NCI-H2081 treated with DMSO at 0.1 percent for 48 hours (cell line): ENCODE measurements at places on chromosomes 3 and 15.
A peak's percentile ranks its signal among the peaks of the same experiment; 100 is the strongest.

- no peak for DNase-seq
Measured at GRCh38 chr3:65493371-65493882, 545.3 kb downstream of the MAGI1 start.

DNA sequence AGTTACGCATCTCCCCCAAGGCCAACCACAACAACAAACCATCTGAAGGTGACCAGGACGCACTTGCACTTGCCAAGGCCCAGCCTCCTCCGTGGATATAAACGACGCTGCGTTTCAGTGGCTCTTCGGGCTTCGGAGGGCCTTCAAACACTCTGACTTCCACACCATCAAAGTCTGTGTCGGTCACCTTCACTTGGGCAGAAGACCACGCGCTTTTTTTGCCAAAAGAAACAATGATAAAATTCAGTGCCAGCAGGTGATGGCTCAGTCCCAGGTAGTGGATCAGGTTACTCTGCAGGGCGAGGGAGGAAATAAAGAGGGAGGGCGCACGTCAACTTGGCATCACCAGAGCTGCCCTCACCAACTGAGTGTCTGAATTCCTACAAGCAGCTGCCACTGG is 63.0 kb downstream of the NCEH1 start:
- DNase-seq: peak; percentile 65

DNA sequence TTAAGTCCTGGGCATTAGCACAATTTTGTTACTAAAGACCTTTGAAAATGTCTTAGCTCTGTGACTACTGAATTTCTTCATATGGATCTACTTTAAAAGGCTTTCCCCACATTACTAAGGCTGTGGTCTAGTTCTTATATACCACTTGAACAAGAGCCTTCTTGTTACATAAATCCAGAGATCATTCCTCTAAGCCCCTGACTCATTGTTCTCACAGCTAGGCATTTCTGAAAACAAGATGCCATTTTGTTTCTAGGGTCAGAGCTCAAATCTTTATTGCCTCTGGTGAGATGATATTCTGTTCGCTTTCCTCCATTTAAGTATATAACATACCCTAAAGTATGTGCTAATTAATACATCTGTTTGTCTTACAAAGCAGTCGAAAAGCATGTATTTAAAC is 29.8 kb upstream of the LPP start:
- no peak for DNase-seq

GRCh38 chr3:68088216-68088615 is 433.8 kb upstream of the SUCLG2 start:
- DNase-seq: no peak

GRCh38 chr3:134374105-134374790 is at the start of gene AMOTL2:
AMOTL2 (minus strand) TSS chr3:134374447; CDS start chr3:134371433, 3,014 bp downstream.
- no peak for DNase-seq

DNA sequence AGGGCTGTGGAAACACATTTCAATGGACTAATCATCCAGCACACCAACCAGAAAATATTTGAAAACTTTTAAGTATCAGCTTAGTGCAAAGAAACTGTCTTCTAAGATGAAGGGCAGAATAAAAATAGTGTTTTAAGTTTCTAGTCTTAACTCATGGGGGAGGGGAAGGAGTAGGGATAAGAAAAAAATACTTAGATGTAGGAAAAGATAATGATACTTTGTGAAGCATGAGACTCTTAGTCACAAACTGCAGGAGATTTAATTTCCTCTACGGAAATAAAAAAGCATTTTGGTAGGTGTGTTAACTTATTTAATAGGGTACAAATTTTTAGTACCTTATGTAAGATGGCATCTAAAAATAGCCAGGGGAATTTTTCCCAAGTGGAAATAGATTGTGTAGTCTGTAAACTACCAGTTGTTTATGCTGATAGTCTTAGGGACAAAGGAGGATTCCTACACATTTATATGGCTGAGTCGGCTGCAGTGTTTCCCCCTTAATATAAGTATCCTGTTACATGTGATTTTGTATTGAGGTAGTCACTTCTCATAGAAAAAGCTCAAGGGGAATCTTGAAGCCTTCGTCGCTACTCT is 78.2 kb upstream of the GBE1 start:
- no peak for DNase-seq

DNA sequence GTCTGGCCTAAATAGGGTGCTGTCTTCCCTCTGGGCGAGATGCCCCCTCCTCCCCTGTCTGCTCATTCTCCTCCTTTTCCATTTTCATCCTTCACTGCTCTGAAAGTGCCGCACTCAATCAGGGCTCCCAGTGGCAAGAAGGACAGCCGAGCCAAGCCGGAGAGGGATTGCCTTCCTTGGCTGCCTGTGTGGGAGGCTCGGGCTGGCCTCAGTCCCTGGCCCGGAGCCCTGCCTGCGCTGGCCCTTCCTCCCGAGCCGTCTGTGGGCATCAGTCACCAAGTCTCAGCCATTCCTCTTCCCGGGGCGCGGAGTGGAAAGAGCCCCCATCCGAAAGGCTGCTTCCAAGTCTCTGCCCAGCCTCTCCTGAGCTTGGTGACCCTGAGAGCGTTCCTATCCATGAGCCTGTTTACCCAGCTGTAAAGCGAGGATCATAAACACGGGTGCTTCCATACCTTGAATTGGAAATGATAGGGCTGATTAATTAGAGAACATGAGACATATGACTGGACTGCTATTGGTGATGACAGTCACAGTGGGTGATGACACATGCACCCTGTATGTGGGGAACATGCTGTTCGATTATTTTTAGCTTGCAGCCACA is 59.1 kb upstream of the TLE3 start:
- no peak for DNase-seq

GRCh38 chr3:36991923-36992805 is 767 bp downstream of the EPM2AIP1 start:
- DNase-seq: no peak

DNA sequence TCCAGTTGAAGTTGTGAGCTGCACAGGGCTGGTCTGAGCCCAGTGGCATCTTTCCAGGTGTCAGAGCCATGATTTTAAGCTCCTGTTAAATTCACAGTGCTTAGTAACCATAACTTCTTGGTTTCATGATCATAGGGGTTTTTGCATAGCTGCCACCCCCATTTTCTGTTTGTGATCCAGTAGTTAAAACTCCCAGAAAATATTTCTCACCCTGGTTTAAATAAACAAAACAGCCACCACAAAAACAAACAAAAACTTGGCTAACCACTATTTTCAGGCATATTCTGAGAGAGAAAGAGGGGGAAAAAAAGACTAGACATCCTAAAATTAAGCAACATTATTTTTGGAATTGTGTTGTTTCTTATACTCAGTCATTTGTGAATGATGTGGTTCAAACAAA is 175.3 kb downstream of the IGF1R start:
- no peak for DNase-seq

- no peak for DNase-seq
Measured at GRCh38 chr3:126995254-126995780, 12.4 kb downstream of the PLXNA1 start.

DNA sequence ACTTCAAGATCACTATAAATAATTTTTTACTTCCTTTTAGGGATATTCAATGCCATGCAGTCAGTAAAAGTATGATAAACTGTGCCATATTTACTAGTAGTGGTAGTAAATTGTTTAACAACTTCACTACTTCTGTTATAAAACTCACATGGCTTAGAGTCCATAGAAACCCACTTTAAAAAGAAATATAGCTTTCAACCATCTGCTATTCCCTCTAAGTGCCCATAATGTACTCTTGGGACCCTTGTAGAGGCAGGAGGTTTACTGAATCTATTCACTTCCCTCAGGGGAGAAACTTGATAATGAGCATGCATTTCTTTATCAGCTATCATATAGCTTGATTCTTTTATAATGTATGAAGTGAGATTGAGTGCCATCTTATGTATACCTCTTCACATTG is 1448.4 kb upstream of the ALCAM start:
- DNase-seq: no peak

GRCh38 chr15:22942306-22942855 is 37.8 kb downstream of the CYFIP1 start:
- DNase-seq: no peak

- DNase-seq: no peak
Measured at GRCh38 chr15:90234096-90234988, at the start of gene GDPGP1. GDPGP1 (plus strand) TSS chr15:90234209; CDS start chr15:90240909, 6,700 bp downstream.

DNA sequence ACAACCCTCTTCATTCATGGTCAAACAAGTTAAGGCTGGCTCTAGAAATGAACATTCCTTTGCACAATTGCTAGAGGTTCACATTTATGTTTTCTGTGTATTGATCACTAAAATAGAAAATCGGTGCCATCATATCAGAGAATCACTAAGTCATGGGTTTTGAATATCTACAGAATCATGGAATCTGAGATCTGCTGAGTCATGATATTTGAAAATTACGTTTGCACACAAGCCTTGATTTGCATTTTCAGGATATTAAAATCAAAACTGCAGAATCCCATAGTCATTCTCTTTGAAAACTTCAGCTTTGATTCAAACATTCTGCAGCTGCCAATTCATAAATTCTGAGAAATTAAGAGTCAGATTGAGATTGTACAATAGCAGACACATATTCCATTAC is 26.1 kb upstream of the CHRNA7 start:
- no peak for DNase-seq

DNA sequence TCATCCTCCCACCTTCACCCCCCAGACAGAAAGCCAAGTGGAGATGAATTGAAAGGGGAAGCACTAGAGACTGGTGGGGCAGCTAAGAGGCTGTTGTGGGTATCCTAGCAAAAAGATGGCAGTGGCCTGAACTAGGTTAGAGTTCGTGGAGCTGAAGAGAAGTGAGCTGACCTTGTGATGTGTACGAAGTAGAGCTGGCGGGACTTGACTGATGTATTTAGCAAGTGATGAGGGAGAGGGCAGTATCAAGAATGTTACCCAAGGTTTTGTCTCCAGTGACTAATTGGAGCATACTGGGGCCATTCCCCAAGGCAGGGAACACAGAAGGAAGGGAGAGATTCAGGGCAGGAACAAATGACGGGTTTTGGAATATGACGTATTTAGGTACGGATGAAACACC is 50.0 kb upstream of the CP start:
- no peak for DNase-seq

DNA sequence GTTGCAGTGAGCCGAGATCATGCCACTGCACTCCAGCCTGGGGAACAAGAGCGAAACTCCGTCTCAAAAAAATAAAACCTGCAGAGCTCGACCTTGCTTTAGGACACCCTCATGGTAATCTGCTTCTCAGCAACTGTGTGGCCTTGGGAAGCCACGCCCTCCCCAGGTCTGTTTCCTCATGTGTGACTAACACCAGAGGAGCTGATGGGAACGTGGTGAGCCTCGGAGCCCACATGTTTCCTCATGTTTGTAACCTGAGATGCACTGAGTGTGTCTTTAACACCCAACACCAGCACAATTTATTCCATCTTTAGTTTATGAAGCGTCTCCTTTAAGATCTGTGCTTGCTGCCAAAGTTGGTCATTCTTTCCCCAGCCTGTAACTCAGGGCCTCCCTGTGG is 142.8 kb downstream of the OCA2 start:
- DNase-seq: no peak

DNA sequence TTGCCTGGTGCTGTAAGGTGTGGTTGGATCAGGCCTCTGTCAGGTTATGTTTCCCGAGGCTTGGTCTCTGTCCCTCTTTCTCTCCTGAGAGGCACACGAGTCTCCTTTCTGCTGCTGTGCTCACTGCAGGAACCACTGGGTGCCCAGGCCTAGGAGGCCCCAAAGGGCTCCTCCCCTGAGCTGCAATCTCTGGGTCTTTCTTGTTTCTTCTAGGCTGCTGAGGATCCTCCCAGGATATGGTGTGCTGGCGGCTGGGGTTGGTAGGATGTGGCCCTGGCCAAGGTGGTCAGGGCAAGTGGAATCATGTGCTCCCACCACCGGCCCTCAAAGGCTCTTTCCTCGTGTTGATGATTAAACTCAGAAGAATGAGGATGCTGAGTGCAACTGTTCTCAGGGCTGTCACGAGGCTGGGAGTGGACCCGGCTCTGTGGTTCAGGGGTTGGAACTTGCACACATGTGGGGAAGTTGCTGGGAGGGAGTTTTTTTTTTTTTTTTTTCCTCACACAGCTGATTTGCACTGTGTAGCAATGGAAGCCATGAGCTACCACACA is 43.6 kb upstream of the CTSH start:
- no peak for DNase-seq

DNA sequence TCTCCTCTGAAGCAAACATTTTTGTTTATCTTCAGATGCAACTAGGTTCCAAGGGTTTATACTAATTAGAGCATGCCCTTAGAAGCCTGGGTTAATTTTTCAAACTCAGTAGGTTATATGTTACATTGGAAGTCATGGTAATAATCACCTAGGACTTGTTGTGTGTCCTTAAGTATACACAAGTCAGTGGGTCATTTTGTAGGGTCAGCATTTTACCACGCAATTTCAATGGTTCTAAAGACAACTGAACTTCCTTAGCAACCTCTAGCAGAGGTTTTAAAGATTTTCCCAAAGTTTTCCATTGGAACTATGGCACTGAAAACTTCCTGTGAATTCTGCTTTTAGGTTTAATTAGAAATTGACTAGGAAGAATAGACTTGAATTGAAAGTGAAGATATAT is 99.6 kb upstream of the NANOGP8 start:
- DNase-seq: no peak
